Stromal cell of bone marrow (primary cell): ENCODE measurements at places on chromosomes 7 and 10.

DNA sequence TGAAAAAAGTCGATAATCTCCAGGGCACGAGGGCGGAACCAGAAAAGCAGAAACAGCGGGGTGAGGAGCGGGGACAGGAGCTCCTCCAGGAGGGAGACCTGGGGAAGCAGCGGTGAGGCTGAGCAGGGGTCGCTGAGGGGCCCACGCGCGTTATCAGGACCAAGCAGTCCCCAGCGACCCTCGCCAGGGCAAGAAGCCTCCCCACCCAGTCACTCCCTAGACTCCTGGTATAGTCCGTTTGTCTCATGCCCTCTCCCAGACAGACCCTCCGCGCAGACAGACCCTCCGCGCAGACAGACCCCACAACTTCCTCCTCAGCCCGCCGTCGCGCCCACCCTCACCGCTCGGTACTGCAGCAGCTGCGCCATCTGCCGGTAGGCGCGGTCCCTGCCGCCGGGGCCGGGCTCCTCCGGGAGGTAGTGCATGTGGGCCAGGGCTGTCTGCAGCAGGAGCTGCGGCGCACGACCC is 6.3 kb downstream of the ATG9B start:
- no peak for DNase-seq

DNA sequence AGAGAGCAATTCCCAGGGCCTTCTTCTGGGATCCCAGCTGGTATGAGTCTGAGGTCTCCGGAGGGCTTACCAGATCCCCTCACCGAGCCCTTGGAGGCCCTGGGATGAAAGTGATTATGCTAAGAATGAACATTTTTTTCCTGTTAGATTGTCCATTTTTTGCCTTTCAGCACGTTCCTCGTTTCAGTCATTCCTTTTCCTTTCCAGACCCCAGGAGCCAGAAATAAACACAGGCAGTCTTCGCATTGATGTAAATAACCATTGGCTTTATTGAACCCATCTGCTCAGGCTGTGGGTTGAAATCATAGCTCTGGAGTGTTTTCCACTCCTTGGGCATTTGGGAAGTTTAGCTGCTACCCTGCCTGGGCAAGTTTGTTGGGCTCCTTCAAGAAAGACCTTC is 320.9 kb upstream of the AUTS2 start:
- DNase-seq, result no peak

DNA sequence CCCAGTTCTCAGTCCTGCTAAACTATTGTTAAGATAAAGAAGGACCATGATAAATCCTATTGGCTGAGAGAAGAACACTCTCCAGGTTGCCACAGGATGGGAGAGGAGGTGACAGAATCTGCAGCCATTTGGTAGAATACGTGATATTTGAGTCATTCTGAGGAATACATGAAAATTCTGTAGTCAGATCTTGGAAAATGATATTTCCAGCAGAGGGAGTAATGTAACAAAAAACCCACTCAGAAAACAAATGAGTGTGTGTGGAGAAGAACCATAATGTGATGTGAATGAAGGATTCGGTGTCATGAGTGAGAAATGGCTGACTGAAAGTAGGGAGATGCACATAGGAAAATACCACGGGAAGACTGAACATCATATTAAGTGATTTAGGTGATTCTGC is 128.5 kb upstream of the PFKP start:
- DNase-seq, result no peak

DNA sequence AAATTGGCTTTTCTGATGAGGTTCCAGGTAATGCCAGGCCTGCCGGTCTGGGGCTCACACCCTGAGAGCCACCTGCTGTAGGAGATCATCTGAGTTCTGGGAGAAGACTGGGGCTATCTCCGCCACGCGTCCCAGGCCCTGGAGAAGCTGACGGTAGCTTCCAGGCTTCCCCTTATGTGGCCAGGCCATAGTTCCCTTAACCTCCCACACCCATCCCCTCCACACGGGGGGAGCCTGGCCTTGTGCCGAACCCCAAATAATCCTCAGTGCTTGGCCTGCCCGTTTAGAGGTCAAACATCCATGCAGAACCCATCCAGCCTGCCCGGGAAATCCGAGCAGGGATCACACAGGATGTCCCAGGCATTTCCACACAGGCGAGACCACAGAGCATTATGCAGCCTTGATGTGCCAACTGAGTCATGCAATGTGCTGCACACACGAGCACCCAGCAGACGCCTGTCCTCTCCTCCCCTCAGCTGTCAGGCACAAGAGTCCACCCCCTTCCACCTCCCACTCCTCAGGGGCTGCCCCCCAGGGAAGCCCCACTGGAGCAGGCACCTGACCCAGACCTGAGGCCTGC is 176.2 kb downstream of the PRKAG2 start:
- no peak for DNase-seq

GRCh38 chr7:25218191-25218590 is 10.1 kb downstream of the NPVF start:
- DNase-seq, result no peak

GRCh38 chr7:22698767-22699166 is 28.2 kb upstream of the IL6 start:
- DNase-seq, result no peak

DNA sequence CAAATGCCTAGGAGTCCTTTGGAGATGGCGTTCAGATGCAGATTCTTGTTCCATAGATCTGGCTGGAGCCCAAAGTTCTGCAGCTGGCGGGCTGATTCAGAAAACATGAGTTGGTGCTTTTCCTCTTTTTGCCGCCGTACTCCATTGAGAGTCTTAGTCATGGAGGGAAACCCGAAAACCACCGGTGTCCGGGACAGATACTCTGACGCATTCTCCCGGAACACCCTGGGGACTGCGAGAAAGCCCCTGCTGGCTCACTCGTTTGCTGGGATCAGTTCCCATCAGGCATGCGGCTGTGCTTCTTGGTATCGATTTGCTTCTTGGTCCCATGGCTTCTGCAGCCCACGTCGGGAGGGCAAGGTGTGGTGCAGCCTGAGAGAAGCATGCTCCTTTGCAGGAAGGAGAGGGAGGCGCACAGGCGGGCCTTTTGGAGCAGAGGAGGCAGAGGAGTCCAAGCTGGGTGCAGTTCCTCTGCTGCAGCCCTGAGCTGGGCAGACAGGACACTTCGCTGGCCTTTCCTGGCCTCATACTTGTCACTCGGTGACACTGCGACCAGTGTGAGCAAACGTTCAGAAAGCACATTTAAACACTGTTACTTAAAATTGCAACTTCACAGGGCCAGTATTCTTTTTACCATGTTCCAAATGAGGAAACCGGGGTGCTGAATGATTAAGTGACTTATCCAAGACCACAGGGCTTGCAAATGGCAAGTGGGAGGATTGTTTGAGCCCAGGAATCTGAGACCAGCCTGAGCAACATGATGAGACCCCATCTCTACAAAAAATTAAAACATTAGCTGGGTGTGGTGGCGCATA is 30.6 kb upstream of the PFKFB3 start:
- peak; percentile 89 for DNase-seq

- no peak for DNase-seq
Measured at GRCh38 chr10:13670311-13670710, 83.5 kb downstream of the PRPF18 start.

DNA sequence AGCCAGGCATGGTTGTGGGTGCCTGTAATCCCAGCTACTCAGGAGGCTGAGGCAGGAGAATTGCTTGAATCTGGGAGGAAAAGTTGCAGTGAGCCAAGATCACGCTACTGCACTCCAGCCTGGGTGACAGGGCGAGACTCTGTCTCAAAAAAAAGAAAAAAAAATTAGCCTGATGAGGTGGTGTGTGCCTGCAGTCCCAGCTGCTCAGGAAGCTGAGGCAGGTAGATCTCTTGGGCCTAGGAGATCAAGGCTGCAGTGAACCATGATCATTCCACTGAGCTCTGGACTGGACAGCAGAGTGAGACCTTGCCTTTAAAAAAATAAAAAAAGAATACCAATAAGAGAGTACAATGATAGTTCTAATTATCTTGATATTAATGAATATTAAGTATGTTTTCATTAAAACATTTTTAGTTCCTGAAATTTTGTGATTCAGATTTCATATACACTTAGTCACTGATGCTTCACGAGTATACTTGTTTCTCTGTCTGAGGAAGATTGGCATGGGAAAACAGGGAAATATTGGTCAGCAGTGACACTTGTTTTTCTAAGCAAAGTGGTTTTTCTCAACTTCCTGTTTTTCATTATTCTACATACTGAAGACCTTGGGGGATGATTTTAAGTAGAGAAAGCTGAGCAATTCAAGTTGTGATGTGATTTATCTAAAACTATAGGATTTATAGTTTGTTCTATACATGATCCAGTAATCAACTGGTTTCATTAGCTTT is 76.8 kb downstream of the ADK start:
- DNase-seq, result peak; percentile 56

DNA sequence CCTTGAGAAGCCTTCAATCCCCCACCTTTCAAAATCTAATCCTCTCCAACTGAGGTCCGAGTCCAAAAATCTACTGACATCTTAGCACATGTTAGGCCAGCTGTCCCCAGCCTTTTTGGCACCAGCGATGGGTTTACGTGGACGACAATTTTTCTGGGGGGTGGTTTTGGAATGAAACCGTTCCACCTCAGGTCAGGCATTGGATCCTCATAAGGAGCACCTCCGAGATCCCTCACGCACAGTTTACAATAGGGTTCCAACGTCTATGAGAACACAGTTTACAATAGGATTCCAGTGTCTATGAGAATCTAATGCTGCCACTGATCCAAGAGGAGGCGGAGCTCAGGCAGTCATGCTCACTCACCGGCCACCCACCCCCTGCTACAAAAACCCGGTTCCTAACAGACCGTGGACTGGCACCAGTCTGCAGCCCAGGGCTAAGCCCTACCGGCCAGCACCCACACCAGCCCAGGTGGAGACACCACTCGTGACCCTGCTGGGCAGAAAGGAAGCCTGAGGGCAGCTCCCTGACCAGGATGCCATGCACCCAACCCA is 107.6 kb downstream of the DIP2C start:
- no peak for DNase-seq

- DNase-seq, result peak; percentile 59
Measured at GRCh38 chr10:50739618-50740292, at the start of gene ASAH2B. TSS of gene ASAH2B (plus strand) at chr10:50739936. CDS start at chr10:50745131, 5,195 bp downstream.

DNA sequence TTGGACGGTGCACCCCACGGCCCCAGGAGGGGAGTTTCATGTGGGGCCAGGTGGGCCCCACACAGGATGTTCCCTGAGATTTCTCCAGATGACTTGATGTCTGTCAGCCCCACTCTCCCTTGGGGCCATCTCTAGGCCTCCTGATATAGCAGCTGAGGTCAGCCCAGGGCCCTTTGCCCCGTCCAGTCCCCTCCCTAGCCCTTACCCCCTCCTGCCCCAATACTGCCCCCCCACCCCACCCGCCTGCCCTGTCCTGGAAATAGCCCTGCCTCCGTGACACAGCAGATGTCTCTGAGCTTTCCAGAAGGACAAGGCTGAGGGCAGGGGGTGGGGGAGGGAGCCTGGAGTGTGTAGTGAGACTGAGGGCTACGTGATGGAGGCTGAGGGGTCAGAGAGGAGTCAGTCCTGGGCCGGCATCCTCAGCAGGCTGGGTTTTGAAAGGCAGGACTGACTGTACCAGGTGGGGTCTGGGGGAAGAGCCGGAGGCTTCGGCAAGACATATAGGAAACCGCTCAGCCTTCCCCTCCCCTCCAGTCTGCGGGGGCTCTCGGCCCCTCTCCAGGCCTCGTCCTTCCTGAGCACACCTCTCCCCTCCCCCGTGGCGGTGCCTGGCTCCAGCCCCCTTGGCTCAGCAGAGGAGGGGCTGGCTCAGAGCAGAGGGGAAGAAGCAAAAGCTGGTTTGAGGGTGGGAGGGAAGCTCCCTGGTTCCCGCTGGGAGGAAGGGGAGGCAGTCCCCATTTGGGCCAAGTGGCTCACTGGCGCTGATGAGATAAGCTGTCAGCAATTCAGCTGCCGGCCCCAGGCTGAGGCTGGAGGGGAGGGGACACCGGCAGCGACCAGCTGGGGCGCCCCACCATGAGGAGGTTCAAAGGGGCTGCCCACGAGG is 2.0 kb downstream of the FLNC start:
- no peak for DNase-seq

- DNase-seq, result no peak
Measured at GRCh38 chr10:124728071-124728829, 15.9 kb downstream of the FAM53B start.

- DNase-seq, result no peak
Measured at GRCh38 chr7:24049296-24049695, 234.7 kb upstream of the NPY start.

GRCh38 chr10:88113232-88113631 is 249.8 kb downstream of the PTEN start:
- DNase-seq, result peak; percentile 79

DNA sequence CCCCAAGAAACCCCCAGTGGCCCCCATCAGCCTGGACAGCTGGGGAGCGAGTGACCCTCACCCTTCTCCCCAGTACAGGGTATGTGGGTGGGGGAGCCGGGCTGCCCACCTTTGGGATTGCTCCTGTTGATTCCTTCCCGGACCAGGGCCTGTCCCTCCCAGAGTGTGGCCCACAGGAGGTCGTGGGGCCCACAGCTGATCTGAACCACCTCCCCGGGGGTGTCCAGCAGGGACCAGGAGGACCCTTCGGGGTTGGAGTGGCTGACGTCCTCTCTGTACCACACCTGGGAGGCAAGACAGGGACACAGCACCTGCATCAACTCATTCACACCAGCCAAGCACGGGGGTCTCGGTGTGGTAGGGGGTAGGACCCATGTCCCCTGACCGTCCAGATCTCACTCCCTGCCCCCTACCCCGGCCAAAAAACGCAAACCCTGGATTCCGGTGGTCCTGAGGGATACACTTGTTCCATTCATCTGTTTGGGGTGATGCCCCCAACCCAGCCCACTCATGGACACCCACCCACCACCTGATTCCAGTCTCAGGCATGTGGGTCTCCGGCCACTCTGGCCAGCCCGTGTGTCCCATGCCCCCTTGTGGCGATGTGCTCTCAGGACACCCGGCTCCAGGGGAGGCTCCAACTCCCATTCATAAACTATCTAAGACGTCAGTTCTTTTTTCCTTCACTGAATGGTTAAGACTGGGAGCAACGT is 10.9 kb downstream of the TECPR1 start:
- no peak for DNase-seq

DNA sequence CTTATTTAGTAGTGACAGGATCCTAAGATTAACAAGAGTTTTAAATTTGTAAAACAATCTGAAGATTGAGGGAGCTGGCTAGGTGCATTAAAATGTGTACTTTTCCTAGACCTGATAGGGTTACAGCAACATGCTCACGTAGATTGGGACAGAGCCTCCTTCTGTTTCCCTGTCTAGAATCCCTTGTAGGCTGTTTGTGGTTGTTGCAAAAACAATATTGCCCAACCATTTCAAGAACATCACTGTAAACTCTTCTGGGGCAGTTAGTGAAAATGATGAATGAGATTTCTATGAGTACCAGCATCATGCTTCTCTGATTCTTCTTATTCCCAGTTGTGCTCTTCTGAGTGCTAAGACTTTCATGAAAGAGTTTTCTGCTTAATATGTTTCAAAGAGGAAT is 14.7 kb upstream of the CPED1 start:
- DNase-seq, result no peak

DNA sequence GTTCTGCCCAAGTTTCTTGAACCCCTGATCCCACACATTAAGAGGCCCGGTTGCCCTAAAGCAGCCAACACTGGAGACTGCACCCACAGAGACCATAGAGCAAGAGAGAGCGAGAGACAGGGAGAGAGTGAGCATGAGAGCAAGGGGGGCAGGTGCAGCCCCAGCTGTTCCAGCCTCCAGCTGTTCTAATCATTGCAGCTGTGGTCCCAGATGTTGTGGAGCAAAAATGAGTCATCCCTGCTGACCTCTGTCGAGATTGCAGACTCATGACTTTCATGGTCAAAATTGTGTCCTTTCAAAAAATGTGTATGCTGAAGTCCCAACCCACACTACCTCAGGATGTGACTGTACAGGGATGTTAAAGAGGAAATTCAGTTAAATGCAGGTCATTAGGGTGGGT is 143.9 kb upstream of the FRMD4A start:
- no peak for DNase-seq

- no peak for DNase-seq
Measured at GRCh38 chr10:33465747-33466146, 131.3 kb upstream of the NRP1 start.
